Mammary epithelial cell (primary cell): ENCODE measurements at places on chromosomes 2 and 18. TPM values are rescaled to one million over a fixed set of nuclear protein-coding genes. Genes with fewer than 3 reads are reported as not detected.

Gene C2orf78
- 0.02 TPM for polyA plus RNA-seq

Gene UCN
- polyA plus RNA-seq = 0.23 TPM

Gene TGFA
- polyA plus RNA-seq = 82.0 TPM

Gene VWA3B
- polyA plus RNA-seq = 0.16 TPM

Gene LIPG
- polyA plus RNA-seq = 45.5 TPM

Gene CREG2
- polyA plus RNA-seq = 3.6 TPM

Gene NAT8
- not detected for polyA plus RNA-seq

Gene IL18RAP
- polyA plus RNA-seq = not detected

Gene TOGARAM2
- 0.09 TPM for polyA plus RNA-seq

Gene RGPD4
- polyA plus RNA-seq = not detected

Gene FAM210A
- 28.5 TPM for polyA plus RNA-seq

Gene GREB1L
- polyA plus RNA-seq = 1.2 TPM

Gene CEBPZOS
- 29.1 TPM for polyA plus RNA-seq

Gene BOLL
- polyA plus RNA-seq = not detected

Gene C18orf32
- polyA plus RNA-seq = 12.1 TPM

Gene TRMT61B
- 11.9 TPM for polyA plus RNA-seq

Gene GALNT3
- 29.0 TPM for polyA plus RNA-seq

Gene GORASP2
- polyA plus RNA-seq = 168 TPM

Gene HSPE1
- polyA plus RNA-seq = 168 TPM

Gene CCDC121
- polyA plus RNA-seq = 1.0 TPM

Gene ALPG
- 0.03 TPM for polyA plus RNA-seq

Gene CAPN10
- 8.9 TPM for polyA plus RNA-seq

Gene FAM237A
- polyA plus RNA-seq = not detected

Gene EML6
- 0.37 TPM for polyA plus RNA-seq

Gene IGFBP5
- 0.11 TPM for polyA plus RNA-seq

Gene IL36RN
- 0.46 TPM for polyA plus RNA-seq

Gene IL1R2
- 6.9 TPM for polyA plus RNA-seq

Gene SP140L
- polyA plus RNA-seq = 4.8 TPM

Gene FBLN7
- polyA plus RNA-seq = 0.18 TPM

Gene TEX44
- polyA plus RNA-seq = not detected

Gene SERPINB4
- polyA plus RNA-seq = 1.3 TPM

Gene ABCG8
- not detected for polyA plus RNA-seq

Gene PPP1CB
- 78.5 TPM for polyA plus RNA-seq

Gene CPLX4
- polyA plus RNA-seq = not detected
